ENCODE measurements at places on chromosomes 5 and 9.

GRCh38 chr9:97501972-97502221, 431 bp downstream of the TMOD1 start:
- no peak for DNase-seq

DNA sequence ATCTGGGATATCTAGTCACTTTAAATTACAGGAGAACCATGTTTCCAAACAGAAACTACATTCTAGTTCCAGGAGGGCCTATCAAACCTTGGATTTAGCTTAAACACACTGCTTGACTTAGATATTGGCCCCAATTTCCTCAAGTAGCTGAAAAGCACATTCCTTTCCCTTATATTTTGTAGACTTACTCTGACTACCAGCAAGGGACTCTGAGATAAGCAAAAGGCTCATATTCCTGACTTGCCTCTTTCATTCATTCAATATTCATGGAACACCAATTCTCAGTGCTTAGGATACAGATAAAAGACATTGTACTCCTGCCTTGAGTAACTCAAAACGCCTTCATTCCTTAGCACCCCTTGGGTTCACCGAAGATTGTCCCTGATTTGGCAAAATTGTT, 11.8 kb downstream of the NR6A1 start:
- no peak for DNase-seq

DNA sequence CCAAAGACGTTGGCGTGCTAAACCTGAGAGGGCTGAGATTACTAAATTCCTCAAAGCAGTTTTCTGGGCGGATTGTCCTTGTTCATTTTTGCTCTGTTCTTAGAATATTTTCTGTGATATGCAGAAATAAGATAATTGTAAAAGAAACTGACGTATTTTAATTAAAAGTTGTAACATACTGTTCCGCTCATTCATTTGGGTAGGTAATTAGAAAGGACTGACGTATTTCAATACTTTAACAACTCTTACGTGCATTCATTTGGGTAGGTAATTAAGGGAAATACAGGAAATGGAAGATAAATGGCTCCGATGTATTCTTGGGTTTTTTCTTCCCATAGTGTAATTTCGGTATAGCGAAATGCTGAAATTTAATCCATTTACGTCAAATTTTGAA, 1.1 kb downstream of the OSTF1 start:
- DNase-seq, result no peak

DNA sequence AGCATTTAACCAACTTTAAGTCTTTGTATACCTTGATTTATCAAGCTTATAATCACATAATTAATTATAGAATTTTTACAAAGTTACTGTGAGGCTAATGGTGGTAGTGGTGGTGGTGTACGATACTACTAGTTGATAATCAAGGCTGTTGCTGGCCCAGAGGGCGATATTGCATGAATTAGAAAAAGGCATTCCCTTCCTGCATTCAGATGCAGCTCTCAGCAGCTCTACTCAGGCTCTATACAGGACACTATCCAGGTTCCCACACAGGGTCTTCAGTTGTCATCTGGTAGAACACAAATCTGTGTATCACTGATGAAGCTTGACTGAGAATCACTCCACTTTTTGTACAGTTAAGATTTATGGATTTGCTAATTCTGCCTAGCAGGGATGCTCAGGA, 562.8 kb upstream of the C9orf72 start:
- DNase-seq, result no peak

DNA sequence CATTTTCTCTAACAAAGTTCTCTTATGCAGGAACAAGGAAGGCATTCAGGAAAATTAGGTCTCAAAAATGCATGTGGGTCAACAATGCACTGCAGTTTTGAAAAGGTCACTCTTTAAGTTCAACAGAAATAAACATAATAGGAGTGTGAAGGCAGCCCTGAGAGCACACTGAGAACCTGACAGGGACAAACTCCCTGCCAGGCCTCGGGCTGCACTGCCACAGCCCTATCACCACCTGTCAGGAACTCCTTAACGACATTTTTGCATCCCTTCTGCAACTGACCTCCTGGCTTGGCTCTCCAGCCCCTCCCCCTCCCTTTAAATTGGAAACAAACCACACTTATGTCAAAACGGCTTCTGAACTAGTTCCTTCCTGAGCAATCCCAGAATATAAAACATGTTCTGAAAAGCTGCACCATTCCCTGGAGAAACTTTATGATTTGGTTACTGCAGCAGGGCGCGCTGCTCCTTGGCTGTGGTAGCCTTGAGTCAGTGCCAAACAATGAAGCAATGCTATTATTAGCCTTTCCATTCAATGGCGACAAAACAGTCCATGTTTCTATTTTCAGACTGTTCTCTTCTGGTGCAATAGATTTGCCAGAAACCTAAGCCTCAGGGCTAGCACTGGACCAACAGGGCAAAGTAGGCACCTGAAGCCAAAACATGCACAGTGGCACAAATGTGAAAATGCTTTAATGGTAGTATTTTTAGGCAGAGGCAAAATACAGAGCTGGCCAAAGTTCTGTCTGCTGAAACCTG, 160.1 kb upstream of the ZNF608 start:
- DNase-seq, result no peak

DNA sequence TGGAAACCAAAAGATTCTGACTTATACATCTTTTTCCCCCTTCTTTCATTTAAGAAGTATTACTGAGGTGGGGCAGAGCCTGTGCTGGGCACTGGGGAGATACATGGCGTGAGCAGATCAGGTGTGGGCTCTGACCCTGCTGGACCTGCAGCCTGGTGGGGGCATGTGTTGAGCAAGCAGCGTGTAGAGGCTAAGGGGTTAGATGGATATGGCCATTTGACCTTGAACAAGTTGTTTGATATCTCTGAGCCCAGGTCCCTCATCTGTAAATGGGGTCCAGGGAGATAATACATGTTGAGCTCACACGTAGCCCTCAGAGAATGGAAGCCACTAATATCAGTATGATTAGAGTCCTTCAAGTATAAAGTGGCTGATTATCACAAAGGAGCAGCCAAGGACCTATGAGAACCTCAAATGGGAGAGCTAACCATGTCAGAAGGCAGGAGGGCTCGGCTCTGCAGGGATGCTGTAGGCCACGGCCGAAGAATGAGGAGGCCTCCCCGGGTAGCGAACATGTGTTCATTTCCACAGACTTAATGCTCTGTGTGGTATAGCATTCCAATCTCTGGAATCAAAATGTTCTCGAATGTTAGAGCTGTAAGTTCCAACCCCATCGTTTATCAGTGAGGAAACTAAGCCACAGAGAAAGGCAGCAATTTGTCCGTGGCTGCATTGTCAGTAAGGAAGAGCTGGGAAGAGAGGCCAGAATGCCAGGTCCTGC, 15.4 kb upstream of the ANGPTL2 start:
- DNase-seq, result no peak

- no peak for DNase-seq
Observed at GRCh38 chr5:76579166-76579937, 43.9 kb downstream of the F2RL2 start.
